ENCODE measurements at places on chromosomes 2 and 18.

DNA sequence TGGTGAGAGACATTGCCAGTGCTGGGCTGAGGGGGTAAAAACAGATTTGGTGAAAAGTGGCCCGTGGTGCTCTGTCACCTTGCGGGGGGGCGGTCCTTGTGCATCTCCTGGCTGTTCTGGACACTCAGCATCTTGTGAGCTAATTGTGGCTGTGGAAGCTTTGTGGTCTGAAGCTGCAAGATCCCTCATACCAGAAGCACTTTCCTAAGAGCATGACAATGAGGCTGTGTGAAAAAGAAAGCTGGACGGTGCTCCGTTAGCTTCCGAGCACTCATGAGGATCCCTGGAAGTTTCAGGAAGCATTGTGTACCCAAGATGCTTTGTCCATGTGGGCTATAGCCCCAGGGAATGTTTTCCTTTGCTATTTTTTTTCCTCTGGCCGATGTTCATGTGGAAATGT, 74.5 kb downstream of the CABLES1 start:
- no peak for ATAC-seq

DNA sequence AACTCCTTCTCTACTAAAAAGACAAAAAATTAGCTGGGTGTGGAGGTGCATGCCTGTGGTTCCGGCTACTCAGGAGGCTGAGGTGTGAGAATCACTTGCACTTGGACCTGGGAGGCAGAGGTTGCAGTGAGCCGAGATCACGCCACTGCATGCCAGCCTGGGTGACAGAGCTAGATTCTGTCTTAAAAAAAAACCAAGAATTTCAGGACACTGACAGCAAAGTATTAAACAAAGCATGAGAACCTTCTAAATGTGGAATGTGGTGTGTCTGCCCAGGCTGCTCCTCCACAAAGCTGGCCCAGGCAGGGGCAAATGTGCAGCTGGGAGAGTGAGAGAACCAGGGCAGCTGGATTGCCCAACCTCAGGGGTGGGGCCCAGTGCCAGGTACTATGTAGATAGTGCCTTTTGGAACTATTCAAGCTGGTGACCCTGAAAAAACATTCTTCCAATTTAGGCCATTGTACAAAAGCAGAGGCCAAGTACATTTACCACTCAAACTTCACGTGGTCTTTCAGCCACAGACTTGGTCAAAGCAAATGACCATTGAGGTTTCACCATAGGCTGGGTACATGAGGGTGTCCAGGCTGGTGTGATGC, 6.7 kb upstream of the UGT1A5 start:
- no peak for ATAC-seq

- ATAC-seq: no peak
Observed at GRCh38 chr2:195575879-195576401, 81.1 kb upstream of the SLC39A10 start.

DNA sequence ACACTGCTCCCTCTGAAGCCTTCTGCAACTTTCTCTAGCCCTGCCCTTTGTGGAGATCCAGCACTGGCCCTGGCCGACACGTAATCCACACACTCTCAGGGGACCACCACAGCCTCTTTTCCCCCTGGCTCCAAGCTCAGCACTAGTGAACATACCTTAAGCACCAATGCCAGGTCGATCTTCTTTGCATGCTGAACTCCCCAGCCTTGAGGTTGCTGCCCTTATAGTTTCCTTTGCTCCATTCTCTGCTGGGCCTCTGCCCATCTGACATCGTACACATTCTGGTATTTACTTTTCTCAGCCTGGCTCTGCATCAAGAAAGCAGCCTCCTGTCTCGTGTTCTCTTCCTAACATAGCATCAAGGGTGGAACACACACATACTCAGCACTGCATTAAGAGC, 361.5 kb downstream of the LPIN1 start:
- no peak for ATAC-seq

DNA sequence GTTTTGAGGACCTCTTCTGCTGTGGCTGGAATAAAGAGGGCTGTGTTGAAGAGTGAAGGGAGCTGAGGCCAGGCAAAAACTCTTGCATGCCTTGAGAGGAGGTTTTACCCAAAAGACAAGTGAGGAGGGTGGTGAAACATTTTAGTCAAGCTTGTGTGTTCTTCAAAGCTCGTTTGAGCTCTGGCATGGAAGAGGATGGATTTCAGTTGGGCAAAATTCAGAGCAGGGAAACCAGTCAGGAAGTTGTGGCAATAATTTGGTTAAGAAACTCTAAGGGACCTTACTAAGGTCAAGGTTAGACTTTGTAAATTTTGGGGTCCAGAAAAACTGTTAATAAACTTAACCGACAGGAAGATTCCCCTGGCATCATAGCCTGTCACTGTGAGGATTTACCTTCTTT, 34.7 kb downstream of the SPTBN1 start:
- no peak for ATAC-seq

DNA sequence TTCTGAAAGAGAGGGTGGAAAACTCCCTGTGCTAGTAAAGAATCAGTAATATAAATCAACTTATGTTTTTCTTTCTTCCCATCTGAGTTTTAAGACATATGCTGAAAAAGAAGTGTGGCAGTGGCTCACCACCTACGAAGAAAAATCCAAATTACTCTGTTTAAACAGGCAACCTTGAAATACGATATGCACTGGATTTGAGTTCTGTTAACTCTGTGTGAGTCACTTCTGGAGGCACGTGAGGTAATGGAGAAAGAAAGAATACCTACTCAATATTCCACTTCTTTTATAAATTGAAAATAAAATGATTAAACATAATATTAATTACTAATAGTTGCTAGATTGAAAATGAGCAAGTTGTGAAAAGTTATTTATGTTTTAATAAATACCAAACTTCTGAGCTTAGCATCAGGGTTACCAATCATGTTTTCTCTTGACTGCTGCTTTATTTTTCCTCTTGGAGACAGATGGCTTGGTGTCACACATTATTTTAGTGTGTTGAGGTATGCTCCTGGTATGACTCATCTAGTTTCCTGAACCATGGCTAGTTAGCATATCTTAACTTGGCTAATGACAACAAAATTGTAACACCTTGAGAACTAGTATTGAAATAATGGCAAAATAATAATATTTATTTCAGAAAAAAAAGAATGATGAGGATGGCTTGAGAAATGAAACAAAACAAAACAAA, 1705.5 kb upstream of the PIK3C3 start:
- ATAC-seq: no peak

DNA sequence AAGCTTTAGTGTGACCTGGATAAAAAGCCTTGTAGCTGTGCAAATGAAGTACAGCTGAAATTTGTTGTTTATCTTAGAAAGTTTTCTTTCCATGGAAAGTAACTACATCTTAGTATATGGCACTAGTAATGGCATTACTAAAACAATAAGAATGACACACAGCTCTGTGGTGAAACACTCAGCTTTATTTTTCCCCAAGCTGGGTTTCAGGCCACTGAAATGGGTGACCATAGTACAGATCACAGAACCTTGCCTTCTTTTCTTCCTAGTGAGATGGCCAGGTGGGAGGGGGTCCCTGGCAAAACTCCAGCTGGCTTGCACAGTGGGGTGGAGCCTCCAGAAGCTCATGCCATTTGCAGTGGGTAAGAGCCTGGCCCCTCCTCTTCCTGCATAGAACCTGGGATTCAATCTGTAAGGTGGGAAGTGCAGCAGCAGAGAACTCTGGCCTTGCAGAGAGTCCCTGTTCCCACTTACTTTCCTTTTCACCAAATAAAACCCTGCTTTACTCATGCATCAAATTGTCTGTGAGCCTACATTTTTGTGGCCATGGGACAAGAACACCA, 17.6 kb upstream of the GRP start:
- no peak for ATAC-seq

GRCh38 chr2:239874636-239875356, 150.3 kb downstream of the NDUFA10 start:
- no peak for ATAC-seq

DNA sequence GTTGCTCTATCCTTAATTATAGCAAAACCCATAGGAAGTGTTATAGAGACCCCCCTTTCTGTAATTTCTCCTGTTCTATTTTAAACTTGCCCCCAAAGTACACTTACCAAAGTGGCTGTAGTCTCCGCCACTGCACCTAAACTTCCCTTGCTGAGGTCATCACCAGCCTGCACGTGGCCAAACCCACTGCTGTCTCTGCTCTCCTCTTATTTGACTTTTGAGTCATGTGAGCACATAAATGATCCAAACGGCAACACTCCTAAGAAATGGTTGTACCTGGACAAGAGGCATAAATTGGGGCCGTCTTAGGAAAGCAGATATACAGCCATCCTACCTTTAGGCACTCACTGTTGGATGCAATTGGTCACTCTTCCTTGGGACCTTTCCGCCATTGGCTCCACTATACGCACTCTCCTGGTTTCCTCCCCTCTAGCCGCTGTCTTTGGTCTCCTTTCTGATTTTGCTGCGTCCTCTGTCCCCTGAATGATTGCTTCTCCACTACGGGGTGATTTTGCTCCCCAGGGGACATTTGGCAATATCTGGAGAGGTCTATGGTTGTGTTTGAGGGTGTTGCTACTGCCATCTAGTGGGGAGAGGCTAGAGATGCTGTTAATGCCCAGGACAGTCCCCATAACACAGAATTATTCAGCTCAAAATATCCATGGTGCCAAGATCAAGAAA, 19.2 kb upstream of the IL36G start:
- peak; percentile 57 for ATAC-seq

DNA sequence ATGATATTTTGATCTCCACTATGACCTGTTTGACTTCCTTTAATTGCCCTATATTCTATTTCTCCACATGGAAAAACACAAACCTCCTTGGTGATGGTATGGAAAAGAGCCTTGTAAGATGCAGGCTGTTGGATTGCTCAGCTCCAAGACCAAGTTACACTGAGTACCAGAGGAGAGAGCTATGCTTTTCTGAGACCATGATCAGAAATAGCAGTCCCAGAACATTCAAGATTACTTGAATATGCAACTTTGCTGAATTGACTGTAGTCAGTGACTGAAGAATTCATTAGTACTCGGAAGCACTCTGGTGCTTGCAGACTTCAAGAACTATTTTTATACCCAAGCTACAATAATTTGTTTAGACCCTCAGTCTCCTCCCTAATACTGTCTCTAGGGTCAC, 310.6 kb upstream of the FSIP2 start:
- no peak for ATAC-seq

DNA sequence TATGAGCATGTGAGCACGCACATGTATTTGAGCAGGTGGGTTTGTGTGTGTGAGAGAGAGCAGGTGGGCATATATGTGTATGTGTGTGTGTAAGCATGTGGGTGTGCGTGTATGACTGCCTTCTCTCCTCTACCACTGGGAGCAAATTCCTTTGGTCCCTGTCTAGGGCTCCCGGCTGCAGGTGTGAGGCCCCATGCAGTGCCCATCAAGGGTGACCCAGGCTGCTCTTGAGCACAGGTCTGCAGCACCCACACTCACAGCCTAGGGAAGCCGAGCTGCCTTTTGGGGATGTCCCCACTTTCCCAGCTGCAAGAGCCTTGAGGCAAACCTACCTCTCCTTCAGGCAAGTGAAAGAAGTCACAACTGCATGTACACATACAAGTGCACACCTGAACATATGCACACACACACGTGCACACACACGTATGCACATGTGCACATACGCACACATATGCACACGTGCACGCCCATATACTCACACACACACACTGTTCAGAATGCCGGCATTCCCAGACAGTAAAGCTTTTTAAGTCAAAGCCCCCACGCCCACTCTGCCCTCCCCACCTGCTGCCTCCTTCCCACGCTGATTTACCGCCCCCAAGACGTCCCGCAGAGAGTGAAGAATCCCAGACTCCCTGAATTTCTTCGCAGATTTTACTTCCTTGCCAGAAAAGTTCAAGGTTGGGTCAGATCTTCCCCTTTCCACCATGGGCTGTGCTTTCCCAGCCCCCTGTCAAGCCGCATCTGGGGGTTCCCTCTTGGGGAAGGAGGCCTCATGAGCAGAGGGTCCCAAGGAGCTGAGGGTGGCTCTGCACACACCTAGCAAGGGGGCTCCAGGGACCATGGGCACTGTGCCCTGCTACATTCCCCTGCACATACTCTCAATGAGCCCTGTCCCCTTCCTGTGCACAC, 170.6 kb downstream of the TWIST2 start:
- ATAC-seq: no peak

DNA sequence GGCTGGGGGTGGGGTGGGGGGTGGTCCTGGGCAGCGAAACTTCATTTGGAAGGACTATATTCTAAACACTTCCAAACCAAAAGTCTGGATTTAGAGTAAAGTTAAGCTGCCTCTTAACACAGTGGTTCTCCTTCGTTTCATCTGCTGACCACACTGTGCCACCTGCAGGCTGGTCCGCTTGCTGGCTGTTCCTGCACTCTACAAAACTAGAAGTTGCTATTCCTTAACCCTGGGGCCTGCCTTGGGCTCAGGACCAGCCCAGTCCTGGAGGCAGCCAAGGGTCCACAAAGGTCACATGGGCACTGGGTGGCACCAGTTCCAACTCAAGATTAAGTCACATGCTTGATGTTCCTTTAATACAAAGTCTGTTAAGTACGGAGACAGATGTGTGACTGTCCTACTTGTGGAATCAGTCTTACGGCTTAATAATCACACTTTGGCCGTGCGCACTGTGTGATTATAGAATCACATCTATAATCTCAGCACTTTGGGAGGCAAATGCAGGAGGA, 195.4 kb downstream of the FAM210A start:
- ATAC-seq: peak; percentile 81

GRCh38 chr18:55635439-55635838, 47.4 kb upstream of the TCF4 start:
- no peak for ATAC-seq

DNA sequence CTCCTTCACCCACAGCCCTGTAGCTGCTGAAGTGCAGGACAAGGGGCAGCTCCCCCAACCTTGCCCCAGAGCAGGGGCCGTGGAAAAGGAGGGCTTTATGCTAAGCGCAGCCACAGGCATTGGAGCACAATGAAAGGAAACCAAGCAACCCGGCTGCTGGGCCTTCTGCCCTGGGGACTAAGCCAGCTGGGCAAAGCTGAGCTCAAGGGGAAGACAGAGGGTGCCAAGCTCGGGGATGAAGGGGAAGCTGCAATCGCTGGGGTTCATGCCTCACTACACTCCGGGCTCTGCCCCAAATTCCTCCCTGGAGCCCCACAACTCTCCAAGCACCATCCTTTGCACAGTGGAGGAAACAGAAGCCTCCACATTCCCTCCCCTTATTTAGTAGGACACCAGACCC, 12.4 kb downstream of the SFXN5 start:
- no peak for ATAC-seq

DNA sequence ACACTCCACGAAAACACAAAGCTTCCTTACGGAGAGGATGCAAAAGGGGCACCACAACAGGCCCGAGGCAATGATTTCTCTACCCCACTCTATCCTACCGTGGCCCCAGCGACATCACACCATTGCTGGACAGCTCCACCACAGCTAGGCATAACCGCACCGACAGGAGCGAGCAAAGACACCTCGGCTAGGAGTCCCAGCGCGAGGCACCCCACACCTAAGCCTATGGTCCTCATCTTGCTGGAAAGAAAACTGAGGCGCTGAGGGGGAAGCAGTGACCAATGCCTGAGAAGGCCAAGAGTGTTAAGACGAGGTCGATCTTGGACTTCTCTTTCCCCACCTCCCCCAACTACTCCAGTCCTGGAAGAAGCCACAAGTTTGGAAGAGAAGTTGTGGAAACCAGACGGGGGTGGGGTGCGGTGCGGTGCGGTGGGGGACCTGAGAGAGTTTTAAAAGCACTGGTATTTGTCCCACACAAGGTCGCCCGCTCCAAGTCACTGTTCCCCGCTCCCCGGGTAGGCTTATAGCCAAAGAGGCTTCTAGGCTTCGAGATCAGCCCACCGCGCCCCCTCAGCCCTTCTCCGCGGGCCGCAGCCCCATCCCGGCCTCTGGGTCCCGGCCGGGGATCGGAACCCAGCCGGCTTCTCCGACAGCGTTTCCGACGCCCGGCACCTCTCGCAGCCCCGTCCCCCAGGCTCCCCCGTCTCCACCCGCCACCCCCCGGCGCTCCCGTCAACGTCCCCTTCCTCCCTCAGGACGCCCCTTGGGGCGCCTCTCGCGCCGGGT, 766 bp downstream of the PDE6D start:
- ATAC-seq: no peak

All from gastroesophageal sphincter (tissue), 4 donors.